ENCODE measurements at places on chromosomes 2 and 18.

GRCh38 chr2:219997341-219997851 lies 370.0 kb downstream of the SLC4A3 start:
- no peak for DNase-seq

DNA sequence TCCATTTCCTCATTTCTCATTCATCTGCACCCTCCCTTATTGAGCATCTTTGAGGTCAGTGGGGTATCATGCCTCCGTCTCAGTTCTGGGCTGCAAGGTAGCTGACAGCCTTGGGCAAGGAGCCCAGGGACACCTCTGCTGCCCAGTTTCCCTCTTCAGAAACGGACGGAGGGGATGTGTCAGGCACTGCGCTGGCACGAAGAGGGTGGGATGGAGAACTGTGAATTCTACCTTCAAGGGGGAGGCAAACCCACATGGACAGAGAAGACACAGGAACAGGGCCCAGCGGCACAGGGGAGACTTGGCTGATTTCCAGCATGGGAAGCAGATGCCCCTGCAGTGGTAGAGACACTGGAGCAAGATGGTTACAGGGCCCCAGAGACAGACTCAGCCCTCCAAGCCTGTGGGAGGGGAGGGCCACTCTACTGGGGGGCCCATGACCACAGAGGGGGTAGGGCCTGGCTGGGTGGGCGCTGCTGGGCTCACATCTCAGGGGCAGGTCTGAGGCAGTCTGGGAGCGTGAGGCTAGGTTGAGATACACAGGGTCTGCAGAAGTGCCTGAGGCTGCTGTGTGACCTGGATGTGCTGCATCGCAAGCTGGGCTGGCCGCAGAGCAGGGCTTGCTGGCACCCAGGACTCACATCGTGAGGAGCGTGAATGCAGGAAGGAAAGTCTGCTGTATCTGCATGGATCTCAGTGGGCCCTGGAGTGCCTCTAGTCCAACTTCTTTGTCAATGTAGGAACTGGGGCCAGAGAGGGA lies 92.3 kb downstream of the HS1BP3 start:
- DNase-seq, result no peak

DNA sequence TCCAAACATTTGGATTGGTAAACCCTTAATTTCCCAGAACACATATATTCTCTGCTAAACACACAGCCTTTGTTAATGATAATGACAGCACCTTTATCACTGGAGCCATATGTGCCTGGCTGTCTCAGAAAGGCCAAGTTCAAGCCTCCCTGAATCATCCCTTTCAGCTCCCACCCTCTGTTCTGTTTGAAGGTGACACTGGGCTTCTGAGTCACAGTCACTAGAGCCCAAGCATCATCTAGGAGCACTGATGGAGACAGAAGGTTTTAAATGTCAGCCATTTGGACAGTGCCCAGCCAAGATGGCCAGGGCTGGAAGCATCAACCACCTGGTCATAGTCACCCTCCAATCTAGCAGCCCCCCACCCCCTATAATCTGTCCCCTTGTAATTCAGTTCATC lies 80.6 kb downstream of the NRP2 start:
- no peak for DNase-seq

DNA sequence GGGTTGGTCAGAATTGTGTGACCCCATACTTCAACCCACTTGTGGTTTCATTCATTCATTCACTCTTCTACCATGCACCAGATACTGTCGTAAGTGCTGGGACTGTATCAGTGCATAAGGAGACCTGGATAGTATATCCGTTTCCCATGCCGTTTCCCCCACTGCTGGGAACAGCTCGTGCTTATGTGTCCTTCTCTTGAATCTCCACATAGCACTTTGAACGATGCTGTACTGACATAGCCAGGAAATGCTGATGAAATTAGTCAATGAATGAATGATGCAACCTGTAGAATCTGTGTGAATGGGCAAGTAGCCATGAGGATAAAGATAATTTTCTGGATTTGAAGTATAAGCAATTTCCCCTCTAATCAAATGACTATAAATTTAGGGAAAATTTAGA lies 276.1 kb downstream of the BCL2 start:
- no peak for DNase-seq

DNA sequence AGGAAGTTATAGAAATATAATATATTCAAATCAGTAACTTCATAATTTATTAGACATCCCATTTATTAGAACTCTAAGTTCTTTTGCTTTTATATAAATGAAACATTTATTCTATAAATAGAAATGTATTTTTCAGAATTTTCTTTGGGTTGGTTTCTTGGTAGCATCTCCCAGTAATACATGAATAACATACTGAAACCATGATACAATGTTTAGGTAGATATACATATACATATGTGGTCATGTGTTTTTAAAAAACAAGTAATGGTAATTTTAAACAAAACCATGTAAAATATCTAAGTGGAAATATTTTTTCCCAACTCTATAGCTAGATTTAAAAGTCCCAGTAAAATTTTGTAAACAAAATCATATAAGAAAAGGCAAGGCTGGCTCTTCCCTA lies 36.9 kb downstream of the WIPF1 start:
- DNase-seq, result no peak

- DNase-seq, result no peak
These were observed 258.0 kb downstream of the HDAC4 start for GRCh38 chr2:239142806-239143205.

- no peak for DNase-seq
These were observed 48.9 kb downstream of the MEP1B start for GRCh38 chr18:32238635-32239268.

- DNase-seq, result no peak
These were observed 329.8 kb downstream of the PTPRM start for GRCh38 chr18:7896805-7897518.

GRCh38 chr2:160014227-160014626 lies 48.2 kb downstream of the PLA2R1 start:
- DNase-seq, result no peak

GRCh38 chr2:120699292-120699691 lies 36.4 kb upstream of the GLI2 start:
- DNase-seq, result no peak

GRCh38 chr2:58376592-58376991 lies 135.5 kb upstream of the FANCL start:
- no peak for DNase-seq

GRCh38 chr18:54752185-54752584 lies 76.1 kb upstream of the RAB27B start:
- no peak for DNase-seq

DNA sequence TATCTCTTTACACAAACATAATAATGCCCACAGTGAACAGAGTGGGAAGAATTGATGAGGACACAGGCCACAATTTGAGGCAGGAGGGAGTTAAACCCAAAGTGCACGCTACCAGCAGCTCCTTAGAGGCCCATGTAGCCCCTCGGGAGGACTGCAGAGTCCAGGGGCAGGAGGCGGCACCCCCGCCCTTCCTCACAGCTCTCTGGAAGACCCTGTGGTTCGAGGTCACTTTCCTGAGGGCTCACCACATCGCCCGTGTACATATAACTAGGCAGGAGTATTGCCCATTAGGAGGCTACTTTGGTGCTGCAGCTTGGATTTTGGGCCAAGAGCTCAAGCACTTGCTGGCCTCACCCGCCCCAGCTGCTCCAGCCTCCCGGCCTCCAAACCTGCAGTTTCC lies 22.2 kb upstream of the CIDEA start:
- DNase-seq, result no peak

DNA sequence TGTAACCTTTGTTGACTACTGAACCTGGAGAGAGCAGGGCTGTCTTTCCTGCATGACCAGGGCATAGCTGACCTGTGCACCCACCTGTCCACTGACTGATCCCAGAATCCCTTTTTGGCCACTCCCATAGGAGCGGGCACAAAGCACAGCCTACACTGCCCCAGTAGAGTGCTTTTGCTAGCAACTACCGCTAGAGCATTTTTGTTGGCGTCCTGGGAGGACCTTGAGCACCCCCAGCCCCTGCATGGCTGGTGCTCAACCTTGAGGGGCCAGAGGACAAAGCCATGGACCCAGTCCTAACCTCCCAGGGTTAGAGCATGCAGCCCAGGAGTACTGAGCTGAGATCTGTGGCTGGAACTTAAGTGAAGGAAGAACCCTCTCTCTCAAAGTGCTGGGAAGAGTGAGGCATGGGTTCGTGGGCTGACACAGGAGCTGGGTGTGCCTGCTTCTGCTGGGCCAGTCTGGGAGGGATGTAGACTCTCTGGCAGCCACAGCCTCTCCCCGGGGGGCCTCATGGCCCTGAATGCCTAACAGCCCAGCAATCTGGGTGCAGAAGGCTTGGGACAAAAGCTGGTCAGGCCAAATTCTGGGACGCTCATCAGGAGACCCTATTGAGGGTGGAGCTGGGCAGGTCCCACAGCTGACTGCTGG lies 140.0 kb downstream of the GALNT1 start:
- no peak for DNase-seq

DNA sequence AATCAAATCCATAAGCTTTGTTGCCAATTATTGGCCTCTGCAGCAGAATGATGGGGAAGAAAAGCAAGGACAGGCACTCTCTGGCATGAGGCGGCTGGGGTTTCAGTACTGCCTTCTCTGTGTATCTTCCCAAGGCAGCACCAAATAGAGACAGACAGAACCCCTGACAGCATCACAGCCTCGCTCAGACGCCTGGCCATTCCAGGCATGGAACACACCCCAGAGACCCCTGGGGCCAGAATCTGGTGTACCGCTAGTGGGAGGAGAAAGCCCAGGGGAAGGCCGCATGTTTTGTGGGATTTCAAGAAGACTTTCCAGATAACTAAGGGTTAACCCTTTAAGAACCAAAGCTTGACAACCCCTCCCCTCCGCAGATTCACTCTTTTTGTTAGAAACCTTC lies 282.1 kb downstream of the EN1 start:
- DNase-seq, result no peak

GRCh38 chr2:151575338-151575737 lies 158.9 kb downstream of the NEB start:
- DNase-seq, result no peak

GRCh38 chr2:19819097-19820065 lies 82.4 kb downstream of the TTC32 start:
- no peak for DNase-seq

- no peak for DNase-seq
These were observed 43.4 kb downstream of the PLCL1 start for GRCh38 chr2:197847651-197848401.
